ENCODE measurements at places on chromosomes 13 and 19. TPM values are rescaled to one million over a fixed set of nuclear protein-coding genes. Genes with fewer than 3 reads are reported as not detected.

- no peak for DNase-seq
Observed at GRCh38 chr19:1420590-1420989, 13.2 kb downstream of the DAZAP1 start.

DNA sequence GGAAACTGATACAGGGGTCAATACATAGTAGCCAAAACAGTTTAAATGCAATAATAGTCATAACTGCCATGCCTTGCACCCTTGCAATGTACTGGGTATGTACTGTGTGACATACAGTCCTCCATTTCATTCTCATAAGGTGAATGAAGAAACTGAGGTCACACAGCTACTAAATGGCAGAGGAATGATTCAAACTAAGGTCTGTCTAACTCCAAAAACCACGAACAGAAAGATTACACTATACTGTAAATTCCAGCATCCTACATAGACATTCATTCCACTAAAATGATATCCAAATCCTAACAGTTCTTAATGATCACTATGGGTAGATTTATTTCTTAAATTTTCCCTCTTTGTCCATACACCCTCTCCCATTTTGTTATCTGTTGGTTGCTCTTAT is 238.1 kb upstream of the SERP2 start:
- no peak for DNase-seq

DNA sequence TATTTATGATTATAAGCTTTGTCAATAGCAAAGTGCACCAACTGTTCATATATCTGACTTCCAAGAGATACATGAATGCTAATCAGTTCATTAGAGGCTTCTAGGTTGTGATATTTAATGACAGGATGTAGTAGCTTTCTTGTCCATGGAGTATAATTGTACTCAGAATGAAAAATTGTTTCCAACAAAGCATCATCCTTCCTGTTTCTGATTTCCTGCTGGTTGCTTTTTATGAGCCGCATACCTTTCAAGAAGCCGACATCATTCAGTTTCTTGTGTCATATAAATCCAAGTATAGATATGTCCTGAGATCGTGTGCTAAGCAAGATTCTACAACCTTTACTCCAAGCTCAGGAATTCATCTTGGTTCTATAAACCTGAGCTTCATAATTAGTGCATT is 326.6 kb downstream of the DIAPH3 start:
- DNase-seq, result no peak

GRCh38 chr19:42279155-42279901 is 10.3 kb downstream of the CIC start:
- no peak for DNase-seq

DNA sequence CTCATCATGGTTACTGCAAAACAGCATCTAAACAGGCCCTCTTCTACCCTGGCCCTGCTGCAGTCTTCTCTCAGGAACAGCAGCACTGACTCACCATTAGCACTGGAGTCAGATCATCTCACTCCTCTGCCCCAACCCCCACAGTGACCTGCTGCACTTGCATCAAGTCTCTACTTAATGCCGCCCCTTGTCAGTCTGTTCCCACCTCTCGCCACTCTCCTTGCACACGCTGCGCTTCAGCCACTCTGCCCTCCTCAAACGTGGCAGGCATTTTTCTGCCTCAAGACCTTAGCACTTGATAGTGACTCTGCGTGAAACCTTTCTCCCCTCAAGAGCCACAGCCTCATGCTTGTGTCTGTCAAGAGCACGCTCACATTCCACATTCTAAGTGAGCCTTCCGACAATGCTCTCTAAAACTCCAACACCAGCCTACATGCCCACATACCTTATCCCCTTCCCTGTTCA is 22.1 kb downstream of the MIPEP start:
- DNase-seq, result no peak

- no peak for DNase-seq
Observed at GRCh38 chr13:101621099-101621498, 168.6 kb downstream of the ITGBL1 start.

DNA sequence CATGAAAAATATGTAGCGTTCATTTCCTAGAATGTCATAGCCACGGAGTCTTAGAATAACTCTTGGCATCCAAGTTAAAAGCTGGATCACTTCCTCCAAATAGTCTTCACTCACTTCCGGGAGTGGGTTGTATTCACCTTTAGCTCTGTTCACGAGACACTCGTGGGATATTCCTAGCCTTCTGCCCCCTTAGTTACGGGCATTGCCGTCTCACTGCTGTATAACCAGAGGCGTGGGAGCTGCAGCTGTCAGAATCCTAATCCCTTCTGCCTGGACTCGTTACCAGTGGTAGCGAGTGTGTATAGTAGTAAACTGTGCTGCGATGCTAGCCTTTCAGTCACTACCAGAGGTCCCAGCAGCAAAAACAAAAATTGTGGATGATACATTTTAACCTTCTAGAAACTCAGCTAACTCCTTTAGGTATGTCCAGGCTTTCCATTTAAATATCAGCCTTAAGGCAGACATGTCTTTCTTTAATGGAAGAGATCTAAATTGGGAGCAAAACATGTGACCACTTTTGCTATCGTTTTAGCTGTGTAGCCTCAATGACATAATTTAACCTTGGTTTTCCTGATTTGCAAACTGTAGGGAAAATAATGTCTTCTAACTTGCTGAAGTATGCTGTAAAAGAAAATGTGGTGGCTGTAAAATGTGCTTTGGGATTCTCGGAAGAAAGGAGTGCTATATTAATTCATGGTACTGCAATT is 34.1 kb downstream of the ERCC5 start:
- DNase-seq, result no peak

DNA sequence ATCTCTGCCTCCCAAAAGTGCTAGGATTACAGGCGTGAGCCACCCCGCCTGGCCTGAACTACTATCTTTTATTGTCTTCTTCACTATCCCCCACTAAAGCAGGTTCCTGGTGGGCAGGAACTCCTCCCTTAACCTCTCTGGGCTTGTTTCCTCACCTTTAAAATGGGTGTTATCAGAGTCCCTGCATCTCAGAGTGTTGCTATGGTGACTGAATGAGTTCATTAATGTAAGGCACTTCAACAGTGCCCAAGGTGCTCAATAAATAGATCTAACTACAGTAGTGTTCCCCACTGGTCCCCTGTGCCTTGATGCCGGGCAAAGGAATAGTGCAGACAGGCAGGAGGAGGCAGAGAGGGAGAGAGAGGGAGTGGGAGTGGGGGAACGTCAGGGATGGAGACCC is 20.5 kb downstream of the CCDC97 start:
- no peak for DNase-seq

- DNase-seq, result no peak
Observed at GRCh38 chr13:112172641-112173251, 105.8 kb downstream of the SOX1 start.

- no peak for DNase-seq
Observed at GRCh38 chr13:39318161-39318560, 279.9 kb downstream of the NHLRC3 start.

- no peak for DNase-seq
Observed at GRCh38 chr13:111909501-111909900, 157.4 kb upstream of the SOX1 start.

DNA sequence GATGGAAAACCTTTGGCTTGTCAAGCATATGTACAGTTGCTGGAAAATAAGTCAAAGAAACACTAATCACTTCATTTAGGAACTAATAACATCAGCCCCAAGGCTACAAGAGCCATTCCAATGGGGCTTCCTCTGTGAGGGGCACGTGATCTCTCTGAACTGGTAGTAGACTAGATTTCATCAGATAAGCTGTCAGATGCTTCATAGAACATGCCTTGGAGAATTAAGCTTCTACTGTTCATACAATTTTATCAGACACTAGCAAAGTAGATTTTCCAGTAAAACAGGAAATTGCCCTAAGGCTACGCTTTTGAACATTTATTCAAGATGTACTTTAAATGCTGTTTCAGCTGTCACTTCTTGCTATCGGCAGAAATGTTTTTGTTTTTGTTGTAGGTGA is 107.8 kb downstream of the EDNRB start:
- DNase-seq, result no peak

DNA sequence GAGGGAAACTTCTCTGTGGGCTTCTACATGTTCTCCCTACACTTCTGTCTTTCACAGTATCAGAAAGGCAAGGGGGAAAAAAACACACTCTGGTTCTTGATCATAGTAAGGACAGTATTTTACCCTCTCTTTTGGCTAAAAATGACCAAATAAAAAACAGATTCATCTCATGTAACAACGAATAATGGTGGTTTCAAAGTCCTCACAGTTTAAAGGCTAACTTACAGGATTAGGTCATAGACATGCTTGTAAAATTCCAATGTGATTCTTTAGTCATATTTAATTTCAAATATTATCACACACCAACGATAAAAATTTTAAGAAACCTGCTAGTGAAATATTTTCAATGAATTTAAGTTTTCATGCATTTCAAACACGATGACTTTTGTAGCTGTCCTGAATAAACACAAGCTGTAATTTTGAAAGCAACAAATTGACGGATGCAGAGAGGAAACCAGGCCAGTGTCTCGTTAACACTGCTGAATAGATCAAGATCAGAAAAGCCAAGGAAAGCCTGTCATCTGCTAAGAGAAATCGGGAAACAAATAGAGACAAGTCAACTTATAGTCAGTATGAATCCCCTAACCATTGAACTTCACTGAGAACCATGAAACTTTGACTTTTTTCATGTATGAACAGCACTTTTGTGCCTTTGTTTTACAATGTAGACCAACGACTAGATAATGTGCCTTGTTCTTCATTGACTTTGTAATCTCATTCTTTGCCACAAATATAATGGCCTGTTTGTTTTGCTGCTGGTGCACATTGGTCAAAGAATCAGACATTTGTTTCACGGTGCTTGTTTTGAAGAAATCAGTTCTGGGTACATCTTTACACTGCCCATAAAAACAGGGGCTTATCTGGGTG is 22.0 kb downstream of the MBNL2 start:
- DNase-seq, result no peak

- DNase-seq, result no peak
Observed at GRCh38 chr13:37118016-37118415, 12.6 kb upstream of the CSNK1A1L start.

- DNase-seq, result no peak
Observed at GRCh38 chr13:63629591-63629990, 2213.9 kb upstream of the PCDH20 start.

The P2RY11 gene
- 58.9 TPM for total RNA-seq

The ZNF350 gene
- 15.9 TPM for total RNA-seq

The CYP4F8 gene
- total RNA-seq, result not detected

The MYO16 gene
- 0.10 TPM for total RNA-seq

The KLK13 gene
- total RNA-seq, result not detected

The ZSCAN4 gene
- total RNA-seq, result not detected

Measured in naive thymus-derived CD4-positive, alpha-beta T cell (primary cell).